Hepatocyte (in vitro differentiated cells): ENCODE measurements at places on chromosomes 4 and X.
A peak's percentile ranks its signal among the peaks of the same experiment; 100 is the strongest.

DNA sequence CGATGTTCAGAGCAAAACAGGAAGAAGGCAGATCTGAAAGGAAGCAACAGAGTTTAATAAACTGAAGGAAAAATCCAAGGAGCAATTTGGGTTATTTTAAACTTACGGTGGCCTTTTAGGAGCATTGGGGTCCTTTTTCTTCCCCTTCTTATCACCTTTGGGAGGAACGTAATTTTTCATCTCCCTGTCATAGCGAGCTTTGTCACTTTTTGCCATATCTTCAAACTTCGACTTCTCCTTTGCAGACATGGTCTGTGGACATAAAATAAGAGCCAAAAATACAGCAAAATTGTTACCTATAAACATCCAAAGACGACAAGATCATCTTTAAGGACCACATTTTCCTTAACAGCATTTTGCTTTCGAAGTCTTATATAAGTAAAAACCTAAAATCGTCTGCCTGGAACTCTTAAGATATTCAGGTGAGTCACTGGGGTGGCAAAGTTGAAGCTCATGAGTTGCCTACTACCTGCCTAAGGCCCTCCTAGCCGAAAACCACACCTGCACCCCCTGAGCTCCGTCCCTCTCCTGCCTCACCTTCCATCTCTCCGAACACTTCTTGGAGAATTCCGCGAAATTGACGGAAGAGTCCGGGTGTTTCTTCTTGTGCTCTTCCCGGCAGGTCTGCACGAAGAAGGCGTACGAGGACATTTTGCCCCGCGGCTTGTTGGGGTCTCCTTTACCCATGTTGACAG, 1.0 kb downstream of the HMGB2 start:
- no peak for DNase-seq

DNA sequence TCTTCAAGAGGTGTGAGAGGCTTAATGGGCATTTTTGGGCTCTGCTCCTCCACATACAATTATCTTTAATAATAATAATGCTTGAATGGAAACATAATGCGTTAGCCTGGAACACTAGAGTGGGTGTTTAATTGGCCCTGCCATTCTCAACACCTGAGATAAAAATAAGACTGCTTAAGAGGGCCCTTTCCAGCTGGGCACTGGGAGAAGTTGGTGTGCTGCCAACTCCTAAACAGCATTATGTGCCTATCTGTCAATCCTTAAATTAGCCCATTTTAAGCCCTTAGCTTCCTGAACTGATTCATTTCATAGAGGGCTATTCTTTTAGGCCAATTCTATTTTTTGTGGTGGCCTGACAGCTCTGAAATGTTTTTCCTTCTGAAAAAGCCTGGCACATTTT, 211.1 kb upstream of the ZIC3 start:
- no peak for DNase-seq

DNA sequence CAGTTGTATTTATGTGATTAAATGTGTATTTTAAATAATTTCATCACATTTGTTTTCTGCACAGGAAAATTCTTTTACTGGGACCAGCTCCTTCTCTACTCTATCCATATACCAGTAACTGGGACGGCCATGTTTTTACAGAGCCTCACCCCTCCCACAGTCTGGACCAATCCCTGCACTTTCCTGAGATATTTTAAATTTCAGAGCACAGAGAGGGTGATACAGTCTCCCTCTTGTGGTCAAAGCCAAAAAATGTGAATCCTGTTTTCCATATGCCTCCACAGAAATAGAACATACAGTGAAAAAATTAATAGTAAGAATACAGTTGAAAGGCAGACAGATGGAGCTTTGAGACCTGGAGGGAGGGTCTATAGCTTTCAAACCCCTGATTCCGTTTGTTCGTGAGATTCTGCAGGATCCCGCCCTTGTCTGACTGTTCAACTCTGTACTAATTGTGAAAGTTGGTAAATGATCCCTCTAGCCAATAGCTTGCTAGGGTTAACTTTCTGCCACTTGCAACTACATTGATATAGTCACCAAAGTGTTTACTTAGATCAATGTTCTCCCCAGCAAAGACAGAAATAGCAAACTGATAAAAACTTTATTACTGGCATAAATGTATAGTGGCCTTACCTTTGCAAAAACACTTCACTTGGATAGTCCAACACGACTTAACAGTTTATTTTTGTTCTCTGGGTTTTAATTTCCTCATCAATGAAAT, 172.2 kb downstream of the PPARGC1A start:
- peak; percentile 18 for DNase-seq

DNA sequence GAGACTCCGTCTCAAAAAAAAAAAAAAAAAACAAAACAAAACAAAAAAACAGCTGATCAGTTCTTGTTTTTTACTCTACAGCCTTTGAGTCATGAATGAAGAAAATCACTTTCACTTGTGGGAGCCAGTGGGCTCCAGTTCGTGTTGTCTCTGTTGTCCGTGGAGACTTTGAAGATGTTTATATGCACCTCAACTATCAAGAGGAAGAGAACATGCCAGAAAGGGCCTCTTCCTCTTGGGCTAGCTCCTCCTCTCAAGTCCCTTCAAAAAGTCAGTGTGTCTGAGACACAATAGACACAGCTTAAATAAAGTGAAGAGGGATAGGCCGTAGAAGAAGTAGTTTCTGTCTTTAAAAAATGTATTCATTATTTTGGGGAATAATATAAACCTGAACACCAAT, 182.7 kb downstream of the KDR start:
- DNase-seq, result no peak

- DNase-seq, result no peak
Observed at GRCh38 chrX:10506781-10507180, 113.6 kb downstream of the MID1 start.

GRCh38 chr4:173998471-173999144, 284.9 kb downstream of the FBXO8 start:
- no peak for DNase-seq

DNA sequence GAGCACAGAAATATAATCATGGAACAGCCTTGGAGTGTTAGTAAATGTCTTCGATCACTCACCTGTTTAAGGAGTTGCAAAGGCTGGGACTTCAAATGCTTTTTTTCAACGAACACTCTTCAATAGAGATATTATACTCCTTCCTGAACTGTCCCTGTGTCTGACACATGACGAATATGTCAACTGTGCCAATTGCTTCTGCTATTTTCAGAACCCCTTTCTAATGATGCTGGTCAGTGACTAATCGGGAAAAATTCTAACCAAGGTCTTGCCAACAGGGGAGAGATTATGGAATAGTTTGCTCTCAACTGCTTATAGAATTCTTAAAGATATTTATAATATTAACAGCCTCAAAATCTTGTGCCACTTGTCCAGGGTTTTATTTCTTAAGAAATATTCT, 8.5 kb upstream of the KLHL34 start:
- no peak for DNase-seq

DNA sequence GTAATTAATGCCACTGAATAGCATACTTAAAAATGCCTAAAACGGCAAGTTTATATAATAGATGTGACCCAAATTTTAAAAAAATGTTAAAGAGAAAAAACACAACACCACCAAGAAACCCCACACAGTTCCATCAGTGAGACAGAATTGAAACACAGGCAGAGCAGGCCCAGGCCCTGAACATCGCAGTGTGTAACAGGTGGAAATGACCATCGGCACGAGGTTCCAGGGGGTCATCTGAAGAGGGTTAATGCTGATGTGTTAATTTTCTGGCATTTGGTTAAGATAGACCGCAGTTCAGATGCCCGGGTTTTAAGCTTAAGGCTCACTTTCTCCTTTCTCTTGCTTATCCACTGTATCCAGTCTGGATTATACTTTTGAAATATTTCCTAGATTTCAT, 66.8 kb downstream of the ANAPC4 start:
- no peak for DNase-seq

DNA sequence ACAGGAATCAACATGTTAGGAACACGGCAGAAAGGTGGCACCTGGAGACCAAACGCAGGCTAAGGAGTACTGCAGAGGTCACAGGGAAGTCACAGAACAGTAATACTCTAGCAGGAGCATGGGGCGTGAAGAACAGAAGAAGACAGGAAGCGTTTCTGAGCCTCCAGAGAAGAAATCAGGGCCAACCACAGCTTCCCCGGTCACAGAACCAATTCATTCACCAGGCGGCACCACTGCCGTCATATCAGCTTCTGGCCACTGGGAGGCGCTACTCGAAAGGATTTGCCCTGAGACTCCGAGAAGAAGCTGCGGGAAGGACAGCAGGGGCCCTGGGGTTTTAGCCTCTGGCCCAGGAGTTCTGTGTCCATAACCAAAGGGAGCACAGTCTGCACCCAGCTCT, 78.0 kb upstream of the DRD5 start:
- peak; percentile 64 for DNase-seq

DNA sequence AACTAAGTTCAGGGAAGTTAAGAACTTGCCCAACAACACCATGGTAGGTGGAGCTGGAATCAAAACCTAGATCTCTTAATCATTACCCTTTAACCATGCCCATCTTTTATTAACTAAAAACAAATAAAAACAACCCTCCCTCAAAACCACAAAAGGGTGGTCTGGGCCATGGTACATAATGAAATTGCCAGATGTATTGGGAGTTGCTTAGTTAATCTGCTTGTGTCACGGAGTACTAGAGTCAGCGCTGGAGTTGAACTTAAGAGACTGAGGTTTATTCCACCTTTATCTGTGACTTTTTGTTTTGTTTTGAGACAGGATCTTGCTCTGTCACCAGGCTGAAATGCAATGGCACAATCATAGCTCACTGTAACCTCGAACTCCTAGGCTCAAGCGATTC, 13.3 kb downstream of the LRRC66 start:
- no peak for DNase-seq

DNA sequence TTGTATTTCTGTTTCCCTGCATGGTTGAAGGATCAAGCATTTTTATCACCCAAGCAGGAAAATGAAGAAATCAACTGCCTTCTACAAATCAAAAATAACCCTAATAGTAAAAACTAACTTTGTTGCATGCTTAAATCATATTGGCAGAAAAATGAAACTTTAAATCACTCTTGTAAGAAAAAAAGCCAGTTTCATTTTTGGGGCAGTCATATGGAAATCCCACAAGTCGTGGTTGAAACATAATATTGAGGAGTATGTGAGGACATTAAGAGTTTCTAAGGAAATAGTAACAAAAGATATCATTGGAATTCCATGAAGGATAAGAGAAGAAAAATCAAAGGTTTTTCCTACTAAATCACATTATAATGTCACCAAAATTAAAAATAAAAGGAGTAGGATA, 8.4 kb downstream of the TEC start:
- DNase-seq, result no peak

- no peak for DNase-seq
Observed at GRCh38 chr4:126960760-126961159, 672.0 kb upstream of the INTU start.

DNA sequence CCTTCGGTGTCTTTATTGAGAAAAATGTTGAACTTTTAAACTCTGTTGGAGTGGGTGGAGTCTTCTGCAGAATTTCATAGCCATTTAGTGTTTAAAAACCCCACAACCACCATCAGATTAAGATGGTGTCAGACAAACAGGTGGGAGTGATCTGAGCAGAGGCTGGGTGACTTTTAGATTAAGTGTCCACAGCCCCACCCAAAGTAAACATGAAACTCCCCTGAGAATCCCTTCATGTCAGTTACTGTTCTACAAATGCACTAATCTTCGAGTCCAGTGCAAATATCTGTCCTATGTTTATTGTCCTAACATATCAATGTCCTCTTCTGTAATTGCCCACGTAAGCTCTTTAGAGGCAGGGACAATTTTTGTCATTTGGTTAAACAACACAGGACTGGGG, 175.6 kb upstream of the RBPJ start:
- DNase-seq, result peak; percentile 67

DNA sequence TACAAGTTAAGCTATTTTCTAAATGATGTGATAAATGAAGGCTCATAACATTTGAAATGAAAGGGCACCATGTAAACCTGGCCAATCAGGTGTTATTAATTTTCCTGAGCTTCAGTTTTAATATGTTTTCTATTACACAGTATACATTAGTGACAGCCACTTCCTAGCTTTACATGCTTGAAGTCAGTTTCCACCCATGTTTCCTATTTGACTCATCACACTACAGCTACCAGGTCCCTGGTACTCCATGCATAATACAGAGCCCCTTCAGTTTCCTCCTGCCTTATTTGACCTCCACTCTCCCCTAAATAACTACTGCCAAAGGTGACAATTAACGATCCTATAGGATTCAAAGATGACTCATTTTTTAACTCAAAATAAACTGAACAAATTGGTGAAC, 18.3 kb downstream of the ZNF518B start:
- DNase-seq, result no peak

GRCh38 chr4:140163029-140163810, 9.2 kb upstream of the MAML3 start:
- DNase-seq, result no peak

DNA sequence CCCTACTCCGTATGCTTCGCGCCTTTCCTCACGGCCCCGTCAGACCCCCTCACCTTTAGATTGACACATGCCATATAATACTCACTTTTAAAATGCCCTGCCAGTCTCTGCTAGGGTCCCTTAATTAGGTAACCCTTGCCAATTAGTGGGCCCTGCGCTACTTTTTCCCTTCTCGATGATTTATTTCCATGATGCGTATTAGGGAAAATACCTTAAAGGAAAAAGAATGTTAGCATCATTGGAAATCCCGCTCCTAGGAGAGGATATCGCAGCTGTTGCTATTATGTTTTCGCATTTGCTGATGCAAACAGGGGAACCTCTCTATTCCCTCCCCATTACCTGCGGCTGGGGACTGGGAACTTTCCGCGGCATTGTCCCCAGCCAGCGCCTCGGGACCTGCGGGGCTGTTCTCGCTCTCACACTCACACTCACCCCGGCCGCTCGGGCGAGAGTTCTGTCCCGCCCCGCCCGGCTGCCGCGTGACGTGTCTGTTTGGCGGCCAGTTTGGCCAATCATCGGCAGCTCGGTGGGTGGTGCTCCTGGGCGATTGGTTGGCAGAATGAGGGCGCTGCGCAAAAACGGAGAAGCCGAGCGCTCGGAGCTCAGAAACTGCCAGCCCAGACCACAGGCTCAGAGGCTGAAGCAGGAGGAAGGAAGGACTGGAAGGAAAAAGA, at the start of gene PCDH10:
Gene PCDH10 (plus strand): TSS at position 605 of the 674 bp plus-strand sequence. CDS start 847 bp downstream, outside the sequence.
- DNase-seq, result peak; percentile 96

GRCh38 chr4:169167957-169168858, 102.5 kb downstream of the SH3RF1 start:
- no peak for DNase-seq

GRCh38 chrX:1124531-1124930, 87.9 kb downstream of the CRLF2 start:
- no peak for DNase-seq
